ENCODE measurements at places on chromosomes 5 and 9.
A peak's percentile ranks its signal among the peaks of the same experiment; 100 is the strongest.

GRCh38 chr9:114406441-114406840, 18.7 kb upstream of the AKNA start:
- DNase-seq = no peak

- DNase-seq = no peak
These were observed 109.2 kb downstream of the BASP1 start for GRCh38 chr5:17326600-17327037.

DNA sequence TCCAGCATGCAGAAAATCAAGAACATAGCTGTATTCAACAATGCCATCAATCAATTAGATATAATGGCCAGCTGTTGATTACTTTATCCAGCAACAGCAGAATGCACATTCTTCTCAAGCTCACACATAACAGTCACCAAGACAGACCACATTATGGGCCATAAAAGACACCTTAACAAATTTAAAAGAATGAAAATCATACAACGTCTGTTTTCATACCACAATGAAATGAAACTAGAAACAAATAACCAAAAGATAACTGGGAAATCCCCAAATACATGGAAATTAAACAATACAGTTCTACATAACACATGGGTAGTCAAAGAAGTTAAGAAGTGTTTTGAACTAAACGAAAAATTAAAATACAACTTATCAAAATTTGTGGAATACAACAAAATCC, 130.9 kb upstream of the GNA14 start:
- DNase-seq = no peak

DNA sequence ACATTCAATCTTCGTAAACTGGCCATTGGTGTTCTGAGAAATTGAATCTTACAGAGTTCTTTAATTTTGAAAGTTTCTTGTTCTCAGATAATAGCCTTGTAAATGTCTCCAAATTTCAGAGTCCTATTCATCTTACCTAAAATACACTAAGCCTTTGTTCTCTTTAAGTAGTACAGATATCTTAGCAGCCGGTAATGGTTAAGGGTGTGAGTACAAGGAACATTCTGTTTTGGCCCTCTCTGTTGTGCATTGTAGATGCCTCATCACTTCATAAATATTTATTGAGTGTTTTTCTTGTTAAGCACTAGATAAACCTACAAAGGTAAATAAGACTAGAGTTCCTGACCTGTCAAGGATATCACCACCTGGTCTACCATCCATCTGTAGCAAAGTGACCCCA, 35.2 kb downstream of the ZCCHC7 start:
- DNase-seq = no peak

- peak; percentile 57 for DNase-seq
These were observed 2.3 kb downstream of the ZFAND5 start for GRCh38 chr9:72362680-72363139.

DNA sequence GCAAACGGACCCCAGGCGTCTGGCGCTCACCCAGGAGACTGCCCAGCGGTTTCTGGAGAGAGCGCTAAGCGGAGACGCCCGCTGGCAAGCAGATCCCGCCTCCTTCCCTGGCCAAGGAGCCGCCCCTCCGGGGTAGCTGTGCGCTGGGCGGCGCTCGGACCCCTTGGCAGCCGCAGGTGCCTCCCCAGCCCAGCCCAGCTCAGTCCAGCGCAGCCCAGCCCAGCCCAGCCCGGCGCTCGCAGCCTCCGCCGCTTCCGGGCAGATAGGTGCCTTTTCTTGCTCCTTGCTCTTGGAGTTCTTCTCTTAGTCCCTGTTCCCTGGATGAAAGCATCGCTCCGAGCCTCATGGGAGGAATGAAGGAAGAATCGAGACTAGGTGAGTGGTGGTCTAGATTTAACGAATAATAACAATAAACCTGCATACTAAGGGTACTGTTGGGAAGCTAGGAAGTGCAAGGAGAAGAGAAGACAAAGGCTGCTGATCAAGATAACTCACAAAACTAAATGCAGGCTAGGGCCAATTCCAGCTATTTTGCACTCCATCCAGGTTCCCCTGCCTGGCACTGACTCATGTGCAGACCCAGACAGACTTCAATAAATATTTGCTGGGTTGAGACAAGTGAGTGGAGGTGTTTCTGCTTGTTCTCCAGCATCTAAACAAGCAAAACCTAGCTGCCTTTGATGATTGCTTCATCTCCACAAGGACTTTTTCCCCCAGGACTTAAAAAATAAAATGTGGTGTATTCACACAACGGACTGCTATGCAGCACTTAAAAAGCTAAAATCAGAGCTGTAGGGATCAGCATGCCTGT, at the start of gene STK32A:
STK32A (plus strand) TSS at position 202 of the 811 bp plus-strand sequence. CDS start 4,609 bp downstream, outside the sequence.
- DNase-seq = peak; percentile 75

DNA sequence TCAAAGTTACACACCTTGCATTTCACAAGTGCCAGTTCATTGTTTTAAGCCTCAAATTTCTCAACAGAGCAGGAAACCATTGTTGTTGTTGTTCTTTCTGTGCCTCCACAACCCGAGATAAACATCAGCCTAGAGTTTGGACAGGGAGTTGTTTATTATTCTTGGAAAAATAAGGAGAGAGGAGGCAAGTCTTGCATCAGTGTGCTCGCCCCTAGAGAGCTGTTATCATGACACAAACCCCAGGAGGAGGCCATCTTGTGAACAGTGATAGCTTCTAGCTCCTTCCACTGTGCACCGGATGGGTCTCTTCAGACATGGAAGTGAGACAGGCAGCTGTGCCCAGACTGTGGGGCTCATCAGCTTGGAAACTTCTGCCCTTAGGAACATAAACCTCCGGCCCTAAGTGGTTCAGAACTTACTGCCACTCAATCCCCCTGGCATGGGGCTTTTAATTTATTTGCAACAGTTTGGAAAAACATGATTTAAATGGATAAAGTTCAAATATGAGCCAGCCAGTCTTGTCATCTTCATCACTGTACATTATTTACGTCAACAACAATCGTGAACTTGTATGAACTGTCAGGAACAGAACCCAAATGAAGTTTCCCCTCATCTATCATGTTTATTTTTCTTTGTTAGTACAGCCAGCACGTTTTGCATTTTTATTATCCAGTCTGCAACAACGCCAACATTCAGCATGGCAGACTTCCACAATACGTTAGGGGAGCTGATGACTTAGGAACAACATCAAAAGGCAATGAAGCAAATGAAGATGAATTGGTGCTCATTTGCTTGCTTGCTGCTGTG, 181.7 kb upstream of the S1PR3 start:
- DNase-seq = no peak

DNA sequence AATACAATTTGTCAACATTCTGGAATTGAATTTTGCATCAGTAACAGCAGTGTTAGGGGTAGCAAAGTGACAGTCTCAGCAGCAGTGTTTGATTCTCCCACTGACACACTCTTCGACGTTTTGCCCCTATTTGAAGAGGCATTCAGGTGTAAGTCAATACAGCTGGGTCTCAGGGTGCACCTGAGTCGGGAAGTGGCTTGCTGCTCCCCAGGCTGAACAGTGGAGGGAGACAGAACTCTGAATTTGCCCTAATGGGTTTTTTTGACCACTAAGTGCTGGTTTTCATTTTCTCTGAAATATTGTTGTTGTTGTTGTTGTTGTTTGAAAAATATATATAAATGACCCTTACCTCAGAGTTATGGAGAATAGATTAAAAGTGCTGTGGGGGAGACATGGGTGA, 223.2 kb downstream of the TLR4 start:
- DNase-seq = no peak

GRCh38 chr5:169423580-169424278, 122.8 kb upstream of the SLIT3 start:
- no peak for DNase-seq

DNA sequence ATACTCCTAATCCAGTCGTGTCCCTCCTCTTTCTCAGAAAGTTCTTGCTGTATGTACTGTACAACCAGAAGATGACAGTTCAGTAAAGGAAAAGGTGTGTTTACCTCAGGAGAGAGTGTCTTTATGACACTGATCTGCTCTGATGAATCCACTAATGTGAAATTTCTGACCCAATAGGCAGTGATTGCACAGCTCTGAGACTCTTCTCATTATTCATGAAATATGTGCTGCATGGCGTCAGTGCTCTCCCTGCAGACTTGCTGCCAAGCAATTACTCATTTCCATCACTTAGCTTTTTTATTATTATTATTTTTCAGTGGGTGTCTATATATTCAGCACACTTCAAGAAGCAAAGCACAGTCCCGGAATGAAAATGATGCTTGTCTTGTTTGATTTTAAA, 389.0 kb downstream of the RASEF start:
- peak; percentile 10 for DNase-seq

- DNase-seq = no peak
These were observed 56.0 kb upstream of the RPS23 start for GRCh38 chr5:82334085-82334692.

GRCh38 chr5:149237662-149238061, 34.0 kb upstream of the AFAP1L1 start:
- DNase-seq = no peak

DNA sequence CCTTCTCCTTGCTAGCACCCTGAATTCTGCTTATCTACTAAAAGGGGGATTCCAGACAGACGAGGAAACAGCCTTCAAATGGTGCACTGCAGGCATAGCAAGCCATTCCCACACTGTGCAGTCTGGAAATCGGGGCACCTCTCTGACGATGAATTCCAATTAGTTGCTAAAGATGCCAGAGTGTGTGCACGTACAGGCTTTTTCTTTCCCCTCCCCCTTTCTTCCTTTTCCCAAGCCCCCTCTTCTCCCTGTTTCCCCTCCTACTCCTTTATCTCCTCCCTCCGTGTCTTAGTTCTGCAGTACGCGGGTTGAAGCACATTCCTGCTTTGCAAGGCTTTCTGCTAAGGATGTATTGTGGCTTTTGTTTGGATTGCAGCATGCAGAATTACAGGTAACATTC, at the start of gene GPR21:
GPR21 (plus strand) TSS at position 316 of the 400 bp plus-strand sequence. CDS start 900 bp downstream, outside the sequence.
- no peak for DNase-seq

DNA sequence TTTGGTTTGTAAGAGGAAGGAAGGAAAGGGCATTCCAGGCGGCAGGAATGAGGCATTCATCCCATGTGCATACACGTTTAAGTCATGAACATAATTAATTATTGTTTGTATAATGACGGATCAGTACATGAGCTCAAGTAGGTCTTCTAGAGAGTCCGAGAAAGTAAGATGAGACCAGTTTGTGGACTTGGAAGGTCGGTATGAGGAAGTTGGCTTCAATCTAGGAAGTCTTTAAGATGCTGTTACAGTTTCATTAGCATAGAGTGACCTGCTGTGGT, 2.1 kb downstream of the GTF3C4 start:
- DNase-seq = peak; percentile 27

DNA sequence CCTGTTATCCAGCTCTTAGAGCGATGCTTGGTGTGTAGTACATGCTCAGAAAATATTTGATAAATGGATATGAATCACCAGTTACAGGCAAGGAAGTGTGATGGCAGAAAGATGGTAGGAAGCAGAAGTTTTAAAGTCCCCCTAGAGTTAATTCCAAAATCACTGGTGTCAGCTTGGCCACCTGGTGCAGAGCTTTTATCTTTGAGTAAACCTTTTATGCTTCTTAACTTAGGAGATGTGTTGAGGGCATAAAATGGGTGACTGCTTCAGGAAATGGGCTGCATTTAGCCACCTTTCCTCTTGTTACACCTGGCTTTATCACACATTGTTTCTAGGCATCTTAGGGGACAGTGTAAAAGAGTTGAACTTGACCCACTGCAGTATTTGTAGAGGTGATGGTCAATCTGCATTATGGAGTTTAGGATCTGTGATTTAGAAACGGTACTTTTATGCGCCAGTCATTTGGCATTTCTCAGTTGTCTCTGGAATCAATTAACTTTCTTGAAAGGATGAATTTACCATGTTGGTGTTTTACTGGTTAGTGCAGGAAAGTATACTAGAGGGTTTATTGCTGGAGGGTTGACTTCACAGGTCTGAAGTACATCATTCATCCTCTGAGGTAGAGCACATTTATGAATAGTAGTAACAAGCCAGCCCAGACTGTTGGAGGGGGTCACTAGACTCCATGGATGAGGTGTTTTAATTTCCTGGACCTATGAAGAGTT, 7.5 kb upstream of the FAM120AOS start:
- DNase-seq = no peak

DNA sequence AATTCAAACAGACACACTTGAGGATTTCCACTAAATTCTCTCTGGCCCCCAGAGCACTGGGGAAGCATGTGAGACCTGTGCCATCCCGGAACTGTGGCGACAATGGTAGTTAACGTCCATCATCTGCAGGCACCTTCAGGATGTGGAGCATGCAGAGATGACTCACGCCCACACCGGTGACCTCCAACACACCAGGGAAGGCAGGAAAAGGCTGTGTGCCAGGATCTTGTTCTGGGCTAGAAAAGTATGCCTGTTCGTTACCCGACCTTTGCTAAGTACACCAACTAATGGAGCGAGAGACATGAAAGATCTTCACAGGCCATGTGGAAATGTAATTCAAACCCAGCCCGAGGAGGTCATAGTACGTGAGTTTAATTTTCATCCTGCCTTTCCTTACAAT, 208.8 kb downstream of the MELK start:
- DNase-seq = no peak

GRCh38 chr5:107661038-107661649, 9.6 kb downstream of the EFNA5 start:
- no peak for DNase-seq

GRCh38 chr9:131739959-131740648, at the start of gene RAPGEF1:
RAPGEF1 (minus strand) TSS chr9:131740076; CDS start chr9:131739830, 246 bp downstream.
- peak; percentile 78 for DNase-seq

- no peak for DNase-seq
These were observed 168.4 kb upstream of the NR3C1 start for GRCh38 chr5:143571642-143572624.

DNA sequence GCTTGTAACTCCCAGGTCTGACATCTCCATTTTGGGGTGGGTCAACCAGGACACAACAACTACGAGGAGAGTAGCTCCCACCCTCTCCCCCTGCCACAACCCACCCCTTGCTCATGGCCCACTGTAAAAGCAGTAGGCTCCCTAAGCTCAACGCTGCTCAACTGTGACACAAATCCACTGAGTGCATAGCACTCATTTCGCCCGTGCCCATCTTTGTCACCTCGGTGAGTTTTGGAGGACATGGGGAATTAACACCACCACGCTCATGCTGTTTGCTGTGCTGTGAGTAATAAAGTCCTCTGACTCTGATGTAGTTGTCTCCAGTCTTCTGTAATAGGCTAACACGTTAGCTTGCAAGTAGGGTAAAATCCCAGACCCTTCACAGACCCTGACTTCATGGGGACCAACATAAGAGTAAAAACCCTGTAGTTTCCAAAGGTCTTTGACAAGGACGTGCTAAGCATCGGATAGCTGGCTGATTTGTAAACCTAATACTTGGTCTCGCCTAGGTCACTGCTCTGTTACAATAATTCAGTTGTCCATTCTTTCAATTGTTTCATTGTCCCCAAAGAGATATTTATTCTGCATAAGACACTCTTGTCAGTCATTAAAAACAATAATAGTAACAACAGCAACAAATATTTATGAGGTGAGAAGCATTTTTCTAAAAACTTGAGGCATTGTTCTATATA, 7.7 kb downstream of the PLGRKT start:
- no peak for DNase-seq

- DNase-seq = no peak
These were observed 257.7 kb downstream of the MCTP1 start for GRCh38 chr5:95027151-95027721.

Measured in stomach (tissue), 19 donors.